ENCODE measurements at places on chromosomes 1 and 21.

- DNase-seq, result no peak
Measured at GRCh38 chr1:173413271-173413707, 63.8 kb upstream of the PRDX6 start.

DNA sequence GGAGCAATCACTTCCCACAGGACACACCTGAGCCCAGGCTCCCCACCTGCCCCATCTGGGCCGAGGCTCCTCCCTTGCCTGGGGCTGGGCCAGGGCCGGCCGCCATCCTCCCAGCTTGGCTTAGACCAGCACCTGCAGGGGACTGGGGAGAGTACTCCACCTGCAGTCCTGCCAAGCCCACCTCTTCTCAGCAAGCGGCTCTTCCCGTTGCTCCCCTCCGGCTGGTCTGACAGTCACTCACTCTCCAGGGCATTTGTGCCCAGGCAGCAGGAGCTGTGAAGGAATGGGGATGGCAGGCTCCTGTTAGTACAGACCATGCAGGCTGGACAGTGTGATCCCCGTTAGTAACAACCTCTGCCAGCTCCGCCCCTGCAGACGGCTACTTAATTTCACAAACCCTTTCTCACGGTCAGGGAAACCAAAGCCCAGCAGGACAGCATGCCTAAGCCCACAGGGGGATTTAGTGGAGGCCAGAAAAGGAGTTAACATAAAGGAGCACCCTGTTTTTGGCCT, at the start of gene FYB2:
Gene FYB2, minus strand, starts transcription at position 18 of the 513 bp plus-strand sequence. CDS start 114 bp downstream, outside the sequence.
- DNase-seq, result no peak

GRCh38 chr1:206963119-206963712, 7.0 kb downstream of the FCAMR start:
- no peak for DNase-seq

GRCh38 chr1:205304695-205305070, 16.9 kb downstream of the NUAK2 start:
- DNase-seq, result no peak

GRCh38 chr1:95793893-95794292, 559.9 kb downstream of the RWDD3 start:
- DNase-seq, result no peak

GRCh38 chr1:247293047-247293446, 37.2 kb downstream of the VN1R5 start:
- DNase-seq, result no peak

GRCh38 chr1:169108863-169109560, 2.5 kb downstream of the ATP1B1 start:
- DNase-seq, result no peak

GRCh38 chr1:6958407-6959030, 173.3 kb downstream of the CAMTA1 start:
- no peak for DNase-seq

DNA sequence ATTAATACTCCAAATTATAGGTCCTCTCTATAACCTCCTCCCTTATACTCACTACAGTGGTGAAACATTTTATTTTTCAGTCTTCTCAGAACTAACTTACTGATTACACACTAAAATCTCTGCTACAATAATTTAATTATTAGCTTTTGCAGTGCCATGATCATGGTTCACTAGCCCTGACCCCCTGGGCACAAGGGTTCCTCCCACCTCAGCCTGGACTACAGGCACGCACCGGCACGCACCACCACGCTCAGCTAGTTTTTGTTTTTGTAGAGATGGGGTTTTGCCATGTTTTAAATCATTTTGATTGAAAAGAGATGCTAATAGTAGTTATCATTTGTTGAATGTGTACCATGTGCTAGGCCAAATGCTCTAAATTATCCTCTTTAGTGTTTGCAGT, 6.3 kb downstream of the PATJ start:
- DNase-seq, result no peak

DNA sequence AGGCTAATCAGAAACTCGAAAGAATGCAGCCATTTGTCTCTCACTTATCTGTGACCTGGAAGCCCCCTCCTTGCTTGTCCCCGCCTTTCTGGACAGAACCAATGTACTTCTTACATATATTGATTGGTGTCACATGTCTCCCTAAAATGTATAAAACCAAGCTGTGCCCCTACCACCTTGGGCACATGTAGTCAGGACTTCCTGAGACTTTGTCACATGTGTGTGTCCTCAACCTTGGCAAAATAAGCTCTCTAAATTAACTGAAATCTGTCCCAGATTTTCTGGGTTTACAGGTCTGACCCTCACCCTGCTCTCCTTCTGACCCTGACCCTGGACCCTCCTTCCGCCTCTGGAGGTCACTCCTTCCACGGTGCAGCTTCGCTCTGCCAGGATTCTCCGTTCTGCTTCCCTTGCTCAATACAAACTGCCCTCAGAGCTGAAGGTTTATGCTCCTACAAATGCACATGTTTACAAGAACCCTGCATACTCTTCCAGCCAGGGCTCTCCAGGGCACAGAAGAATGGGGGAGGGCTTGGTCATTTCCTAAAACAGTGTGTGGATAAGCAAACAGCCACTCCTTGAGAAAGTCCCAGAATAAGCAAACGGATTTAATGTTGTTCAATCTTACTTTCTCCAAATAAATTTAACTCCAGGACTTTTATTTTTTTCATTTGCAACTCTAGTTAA, 160.5 kb downstream of the ACTL8 start:
- DNase-seq, result no peak

DNA sequence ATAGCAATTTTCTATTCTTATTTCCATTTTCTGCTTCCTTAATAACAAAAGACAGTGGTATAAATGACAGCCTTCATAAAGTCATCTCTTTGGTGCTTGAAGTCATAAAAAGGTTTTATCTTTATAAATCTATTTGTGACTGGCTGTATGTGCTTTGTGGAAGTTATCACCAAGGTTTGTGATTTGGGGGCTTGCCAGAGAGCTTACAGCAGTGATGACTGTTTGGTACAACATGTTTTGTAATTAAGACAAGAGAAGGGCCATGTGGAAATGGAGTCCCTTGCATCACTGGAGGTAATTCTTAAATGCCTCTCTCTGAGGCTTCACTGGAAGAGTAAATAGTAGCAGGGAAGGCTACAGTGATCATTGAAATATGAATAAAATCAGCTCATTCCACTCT, 2.7 kb downstream of the SLC35F3 start:
- DNase-seq, result no peak

GRCh38 chr1:52141513-52142219, at the start of gene ZFYVE9:
TSS of gene ZFYVE9 (plus strand) at chr1:52142089. CDS start at chr1:52233207, 91,118 bp downstream.
- peak; percentile 60 for DNase-seq

DNA sequence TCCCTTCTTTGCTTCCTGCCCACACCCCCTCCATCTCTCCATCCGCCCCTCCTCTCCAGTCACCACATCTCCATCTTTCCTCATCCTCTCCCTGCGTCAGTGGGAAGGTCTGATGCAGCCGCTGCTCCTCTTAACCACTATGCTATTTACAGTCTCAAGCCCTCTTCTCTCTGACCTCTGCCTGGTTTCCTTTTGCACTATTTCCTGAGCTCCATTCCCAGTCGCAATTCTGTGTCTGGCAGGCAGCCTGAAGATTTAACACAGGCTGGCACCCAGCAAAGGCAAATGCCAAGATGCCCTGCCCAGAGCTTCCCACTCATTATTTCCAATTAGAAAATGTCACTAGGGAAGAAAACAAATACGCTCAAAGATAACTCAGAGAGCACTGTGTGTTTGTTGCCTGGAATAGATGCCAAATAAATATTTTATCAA, 89.6 kb upstream of the LPGAT1 start:
- DNase-seq, result no peak

DNA sequence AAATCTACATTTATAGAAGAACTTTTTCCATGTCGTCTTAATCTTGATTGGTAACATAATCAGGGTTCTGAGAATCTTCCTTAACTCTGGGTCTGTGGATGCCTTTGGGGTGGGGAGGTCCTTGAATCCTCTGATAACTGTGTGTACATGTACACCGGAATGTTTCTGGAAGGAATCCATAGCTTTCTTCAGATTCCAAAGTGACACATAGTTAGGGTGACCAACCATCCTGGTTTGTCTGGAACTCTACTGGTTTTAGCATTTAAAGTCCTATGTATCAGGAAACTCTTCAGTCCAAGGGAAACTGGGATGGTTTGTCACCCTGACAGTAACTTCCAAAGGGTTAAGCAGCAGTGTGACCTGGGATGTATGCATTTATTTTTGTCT, 16.8 kb downstream of the STRIP1 start:
- no peak for DNase-seq

GRCh38 chr1:169650551-169650950, 20.6 kb upstream of the SELP start:
- no peak for DNase-seq

DNA sequence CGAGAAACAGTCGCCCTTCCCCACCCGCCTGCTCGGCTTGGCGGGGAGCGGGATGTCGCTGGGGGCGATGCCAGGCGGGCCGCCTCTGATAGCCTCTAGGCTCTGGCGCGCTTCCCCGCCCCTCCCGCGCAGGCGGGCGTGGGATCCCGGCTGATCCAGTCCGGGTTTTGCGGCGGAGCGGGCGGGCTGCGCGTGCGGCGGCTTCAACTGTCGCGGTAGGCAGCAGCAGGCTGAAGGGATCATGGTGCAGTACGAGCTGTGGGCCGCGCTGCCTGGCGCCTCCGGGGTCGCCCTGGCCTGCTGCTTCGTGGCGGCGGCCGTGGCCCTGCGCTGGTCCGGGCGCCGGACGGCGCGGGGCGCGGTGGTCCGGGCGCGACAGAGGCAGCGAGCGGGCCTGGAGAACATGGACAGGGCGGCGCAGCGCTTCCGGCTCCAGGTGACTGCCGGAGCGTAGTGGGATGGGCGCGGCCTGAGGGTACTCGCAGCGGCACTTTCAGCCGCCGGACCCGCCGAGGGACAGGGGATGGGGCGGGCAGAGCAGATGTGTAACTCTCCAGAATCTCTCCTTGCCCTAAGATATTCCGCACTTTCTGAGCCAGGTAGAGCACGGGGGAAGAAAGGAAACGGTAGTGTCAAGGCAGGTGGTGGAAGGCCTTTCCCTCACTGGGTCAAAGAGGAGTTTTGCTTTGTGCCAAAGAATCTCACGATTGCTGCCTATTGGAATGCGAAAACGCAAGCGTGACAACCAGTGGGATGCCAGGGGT, at the start of gene FAAH:
Gene FAAH, plus strand, starts transcription at position 210 of the 764 bp plus-strand sequence. Its CDS starts 32 bp downstream, at position 242.
- no peak for DNase-seq

Data from stimulated activated CD4-positive, alpha-beta T cell treated with anti-CD3 and anti-CD28 coated beads, TNF-alpha, amount 100 ng/mL, for 1 hour (primary cell).